ENCODE measurements at places on chromosomes 2 and 18.

GRCh38 chr2:149132339-149132738 lies 93.8 kb downstream of the LYPD6B start:
- DNase-seq = no peak

- no peak for DNase-seq
Measured at GRCh38 chr2:196183172-196183473, 11.7 kb upstream of the STK17B start.

DNA sequence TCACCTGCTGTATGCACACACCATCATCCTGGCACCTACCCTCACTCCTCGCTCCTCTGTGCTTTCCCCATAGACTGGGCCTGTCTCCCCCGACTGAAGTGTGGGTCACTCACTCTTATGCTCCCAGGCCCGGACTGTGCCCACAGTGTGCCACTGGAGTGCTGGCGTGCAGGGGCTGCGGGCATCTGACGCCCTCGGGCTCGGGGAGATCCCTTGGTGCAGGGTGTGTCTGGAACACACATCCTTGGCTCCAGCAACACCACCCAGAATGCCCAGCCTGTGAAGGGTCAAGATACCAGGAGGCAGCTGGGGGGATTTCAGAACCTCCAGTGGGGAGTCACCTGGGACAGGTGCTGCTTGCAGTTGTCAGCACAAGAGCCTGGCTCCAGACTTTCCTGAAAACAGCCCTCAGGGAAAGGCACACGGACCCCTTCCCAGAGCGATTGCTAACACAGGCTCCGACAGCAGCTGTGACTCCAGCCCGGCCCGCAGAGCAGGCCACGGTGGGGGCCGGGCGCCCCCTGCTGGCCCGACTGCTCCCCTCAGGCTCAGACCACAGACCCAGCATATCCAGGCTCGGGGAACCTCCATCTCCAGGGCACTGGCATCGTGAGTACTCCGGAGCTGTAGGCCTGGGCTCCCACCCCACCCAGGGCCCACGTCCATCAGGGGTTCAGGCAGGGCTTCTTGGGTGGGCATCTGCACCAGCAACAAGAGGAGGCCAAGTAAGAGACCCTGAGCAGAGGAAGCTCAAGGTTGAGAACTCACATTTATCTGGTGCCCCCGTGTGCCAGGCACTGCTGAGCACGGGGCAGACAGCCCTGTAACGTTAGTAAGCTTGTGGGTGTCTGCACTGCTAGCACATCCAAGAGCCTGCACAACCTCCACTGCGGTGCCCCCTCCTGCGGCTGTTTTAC lies 8.6 kb downstream of the HS1BP3 start:
- DNase-seq = peak; percentile 51

GRCh38 chr2:45263147-45263546 lies 253.9 kb upstream of the SIX2 start:
- no peak for DNase-seq

DNA sequence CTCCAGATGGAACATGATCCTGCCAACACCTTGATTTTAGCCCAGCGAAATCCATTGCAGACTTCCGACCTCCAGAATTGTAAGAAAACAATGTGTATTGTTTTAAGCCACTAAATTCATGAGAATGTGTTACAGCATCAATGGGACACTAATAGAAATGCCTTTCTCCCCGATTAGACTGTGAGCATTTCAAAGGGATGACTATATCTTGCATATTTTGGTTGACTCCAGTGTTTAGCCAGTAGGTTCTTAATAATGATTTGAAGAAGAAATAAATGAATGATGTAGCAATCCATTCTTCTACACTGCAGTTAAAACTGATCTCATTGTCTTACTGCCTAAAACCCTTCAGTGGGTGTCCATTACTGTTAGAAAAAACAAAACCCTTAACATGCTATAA lies 67.4 kb upstream of the ACVR1C start:
- no peak for DNase-seq

DNA sequence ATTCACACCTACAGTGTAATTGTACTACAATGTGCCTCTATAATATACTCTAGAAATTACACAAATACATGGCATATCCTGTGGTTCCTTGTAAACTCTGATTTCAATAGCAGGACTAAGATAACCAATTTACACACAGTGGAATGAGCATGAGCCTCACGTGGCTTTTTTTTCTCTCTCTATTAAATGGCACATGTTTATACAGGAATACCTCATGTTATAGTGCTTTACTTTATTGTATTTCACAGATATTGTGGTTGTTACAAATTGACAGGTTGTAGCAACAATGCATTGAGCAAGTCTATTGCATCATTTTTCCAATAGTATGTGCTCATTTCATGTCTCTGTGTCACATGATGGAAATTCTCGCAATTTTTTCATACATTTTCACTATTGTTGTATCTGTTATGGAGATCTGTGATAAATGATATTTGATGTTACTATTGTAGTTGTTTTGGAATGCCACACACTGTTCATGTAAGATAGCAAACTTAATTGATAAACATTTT lies 260.0 kb downstream of the FSIP2 start:
- DNase-seq = no peak

- DNase-seq = no peak
Measured at GRCh38 chr2:108906403-108907077, 82.5 kb downstream of the EDAR start.

- DNase-seq = no peak
Measured at GRCh38 chr2:98598781-98599428, 9.4 kb downstream of the COA5 start.

GRCh38 chr2:63755216-63755615 lies 86.5 kb upstream of the UGP2 start:
- no peak for DNase-seq

- no peak for DNase-seq
Measured at GRCh38 chr2:10150436-10150835, 27.9 kb downstream of the RRM2 start.

DNA sequence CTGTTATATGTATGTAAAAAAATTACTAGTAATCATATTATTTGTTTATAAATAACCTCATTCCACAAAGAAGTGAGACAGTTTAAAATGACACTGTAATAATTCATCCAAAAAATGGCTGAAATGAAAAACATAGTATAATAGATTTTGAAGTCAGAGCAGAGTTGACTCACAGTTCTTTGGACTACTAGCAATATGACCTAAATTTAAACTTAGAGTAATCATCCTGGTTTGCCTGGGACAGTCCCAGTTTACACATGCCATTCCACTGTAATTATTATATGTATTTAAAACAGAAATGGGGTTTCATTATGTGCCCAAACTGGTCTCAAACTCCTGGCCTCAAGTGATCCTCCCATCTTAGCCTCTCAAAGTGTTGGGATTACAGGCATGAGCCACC lies 48.3 kb downstream of the CCDC88A start:
- no peak for DNase-seq

GRCh38 chr2:42128721-42129486 lies 40.2 kb upstream of the EML4 start:
- DNase-seq = no peak

GRCh38 chr2:1282552-1282951 lies 130.7 kb upstream of the TPO start:
- DNase-seq = no peak

DNA sequence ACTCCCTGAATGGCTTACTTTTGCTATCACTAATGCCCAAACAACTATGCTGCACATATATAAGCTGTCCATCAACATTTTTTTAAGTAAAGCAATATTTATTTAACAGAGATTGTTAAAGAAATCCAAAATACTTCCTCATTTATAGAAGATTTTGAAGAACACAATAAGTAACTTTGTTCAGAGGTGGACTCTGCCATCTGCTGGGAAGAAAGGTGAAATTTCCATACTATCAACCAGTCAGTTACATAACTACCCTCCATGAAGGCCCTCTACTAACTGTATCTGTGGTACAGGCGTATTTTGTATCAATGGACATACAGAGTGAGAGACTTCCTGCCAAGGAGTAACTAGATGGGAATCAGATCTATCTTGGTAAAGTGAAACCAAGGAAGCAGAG lies 106.0 kb downstream of the DTNB start:
- no peak for DNase-seq

DNA sequence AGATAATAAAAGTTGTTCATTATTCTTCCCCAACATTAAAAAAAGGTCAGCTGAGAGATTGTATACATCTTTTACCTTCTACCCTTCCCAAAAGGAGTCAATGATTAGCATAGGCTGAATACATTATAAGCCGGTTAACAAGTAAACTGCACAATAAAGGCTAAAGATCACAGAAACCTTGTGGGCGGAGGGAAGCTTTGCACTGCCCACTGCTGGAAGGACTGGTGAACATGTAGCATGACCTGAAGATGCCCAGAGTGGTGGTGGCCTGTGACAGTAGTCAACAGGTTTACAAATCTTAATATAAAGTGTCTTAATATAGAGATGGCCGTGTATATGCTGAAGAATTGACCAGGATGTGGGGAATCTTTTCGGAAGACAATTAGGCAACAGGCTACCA lies 35.6 kb downstream of the ARL5A start:
- DNase-seq = no peak

DNA sequence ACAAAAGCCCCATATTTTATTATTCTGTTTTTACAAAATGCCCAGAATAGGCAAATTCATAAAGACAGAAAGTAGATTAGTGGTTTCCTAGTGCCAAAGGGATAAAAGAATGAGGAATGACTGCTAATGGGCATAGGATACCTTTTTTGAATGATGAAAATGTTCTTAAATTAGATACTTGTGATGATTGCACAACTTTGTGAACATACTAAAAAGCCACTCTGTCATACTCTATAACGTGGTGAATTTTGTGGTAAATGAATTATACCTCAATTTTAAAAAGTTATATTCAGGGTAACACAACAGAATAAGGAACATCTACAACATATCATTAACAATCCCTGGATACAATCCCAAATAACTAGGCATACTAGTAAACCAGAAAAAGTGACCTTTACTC lies 9.1 kb upstream of the FBLN7 start:
- no peak for DNase-seq

GRCh38 chr18:73163236-73163635 lies 295.4 kb upstream of the NETO1 start:
- DNase-seq = no peak

DNA sequence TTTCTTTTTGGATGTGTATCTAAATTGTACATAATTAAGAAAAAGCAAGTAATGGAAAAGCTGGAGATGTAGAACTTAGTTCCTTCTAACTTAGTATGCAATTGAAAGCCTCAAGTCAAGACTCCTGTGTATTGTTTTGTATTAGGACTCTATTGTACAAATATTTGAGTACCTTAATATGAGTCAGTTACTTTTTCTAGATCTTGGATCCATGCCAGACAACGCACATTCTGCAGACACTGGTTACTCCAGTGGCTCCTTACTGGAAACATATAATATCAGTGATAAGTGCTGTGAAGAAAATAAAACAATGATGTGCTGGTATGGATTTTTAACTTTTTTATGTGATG lies 1.5 kb downstream of the SLC39A10 start:
- DNase-seq = no peak

DNA sequence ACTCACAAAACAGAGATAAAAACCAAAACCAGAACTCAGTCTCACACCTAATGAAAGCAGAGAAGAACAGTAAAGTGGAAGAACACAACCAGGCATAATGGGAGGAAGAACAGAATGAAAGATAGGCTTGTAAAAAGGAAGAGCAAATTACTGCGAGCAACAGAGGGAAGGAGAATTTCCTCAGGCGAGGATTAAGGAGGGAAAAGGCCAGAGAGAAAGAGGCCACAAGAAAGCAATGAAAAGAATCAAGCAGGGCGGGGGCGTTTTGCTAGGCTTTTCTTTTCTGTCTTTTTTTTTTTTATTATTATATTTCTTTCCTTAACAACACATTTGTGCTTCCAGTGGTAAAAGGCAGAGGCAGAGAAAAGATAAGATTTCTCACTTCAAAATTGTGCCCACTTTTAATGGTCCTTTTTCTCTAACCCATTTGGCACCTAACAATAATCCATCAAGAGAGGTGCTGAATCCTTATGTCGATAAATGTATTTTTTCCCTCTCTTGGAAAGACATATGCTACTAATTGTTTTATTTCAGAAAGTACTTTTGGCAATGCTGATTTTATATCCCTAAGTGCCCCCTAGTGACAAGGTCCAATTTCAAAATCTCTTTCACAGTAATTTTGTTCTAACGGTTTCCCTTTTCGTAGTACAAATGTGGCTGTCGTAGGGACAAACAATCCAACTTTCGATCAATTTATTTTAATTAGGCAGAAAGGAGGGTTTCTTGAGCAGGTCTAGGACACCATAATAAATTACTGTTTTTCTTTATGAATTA lies 138.7 kb upstream of the AQP4 start:
- no peak for DNase-seq

- DNase-seq = no peak
Measured at GRCh38 chr2:238203973-238204683, 633 bp upstream of the ILKAP start.

GRCh38 chr2:19247186-19247585 lies 111.2 kb downstream of the OSR1 start:
- DNase-seq = no peak

DNA sequence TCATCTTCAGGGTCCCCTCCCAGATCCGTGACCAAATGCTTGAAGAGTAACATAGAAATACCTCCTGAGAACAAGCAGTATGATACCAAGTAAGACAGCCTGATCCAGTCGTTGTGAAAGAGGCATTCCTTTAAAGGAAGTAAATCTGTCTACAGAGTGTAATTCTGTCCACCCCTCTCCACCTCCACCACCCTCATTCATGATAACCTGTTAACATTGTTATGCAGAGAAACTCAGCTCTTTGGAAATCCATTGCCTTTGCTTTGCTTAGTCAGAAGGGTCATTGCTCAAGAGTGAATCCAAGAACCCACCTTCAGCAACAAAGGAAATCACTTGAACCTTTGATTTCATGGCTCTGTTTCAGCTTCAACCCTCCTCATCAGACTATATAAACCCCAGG lies 155.6 kb downstream of the CYP26B1 start:
- no peak for DNase-seq

DNA sequence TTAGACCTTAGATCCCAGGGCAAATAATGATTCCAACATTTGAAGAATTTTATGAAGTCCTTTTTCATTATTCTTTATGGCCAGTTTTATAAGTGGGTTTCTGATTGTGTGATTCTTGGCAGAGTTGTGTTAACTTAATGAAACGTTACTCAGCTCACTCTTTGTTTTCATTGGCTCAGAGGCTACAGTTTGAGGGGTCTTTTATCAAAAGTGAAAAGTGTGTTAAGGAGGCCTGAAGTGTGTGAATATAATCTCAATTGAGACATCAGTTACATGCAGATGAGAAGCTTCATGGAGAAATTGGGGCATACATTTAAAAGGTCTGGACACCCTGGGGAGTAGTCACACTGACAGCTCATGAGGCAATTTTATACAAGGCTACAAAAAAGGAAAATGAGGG lies 74.6 kb downstream of the ASXL3 start:
- no peak for DNase-seq

DNA sequence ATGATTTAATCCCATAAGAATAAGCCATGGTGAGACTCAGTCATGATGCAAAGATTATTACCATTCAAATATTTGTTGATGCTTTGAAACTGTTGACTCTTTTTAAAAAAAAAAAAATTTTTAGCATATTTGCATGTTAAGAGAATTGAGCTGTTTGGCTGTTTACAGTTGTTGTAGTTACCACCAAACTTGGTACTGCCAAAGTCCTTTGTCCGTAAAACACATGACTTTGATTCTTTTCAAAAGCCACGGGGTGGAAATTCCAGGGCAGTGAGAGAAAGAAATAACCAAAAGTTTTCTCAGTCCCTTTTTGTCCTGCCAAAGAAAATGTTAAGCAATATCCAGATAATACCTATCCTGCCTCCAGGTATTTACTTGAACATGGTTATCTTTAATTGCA lies 474.8 kb downstream of the METTL4 start:
- no peak for DNase-seq

Data from stimulated activated CD8-positive, alpha-beta memory T cell treated with anti-CD3 and anti-CD28 coated beads, Interleukin-12 subunit alpha, Interleukin-12 subunit beta, amount 100 ng/mL, for 4 hours (primary cell).